Stimulated activated CD4-positive, alpha-beta T cell treated with anti-CD3 and anti-CD28 coated beads, Interleukin-4, amount 100 ng/mL, for 4 hours (primary cell): ENCODE measurements at places on chromosomes 4 and X.

GRCh38 chr4:141375855-141376254 is 155.2 kb downstream of the ZNF330 start:
- DNase-seq, result no peak

- no peak for DNase-seq
Measured at GRCh38 chr4:77776182-77777134, 42.7 kb downstream of the CNOT6L start.

DNA sequence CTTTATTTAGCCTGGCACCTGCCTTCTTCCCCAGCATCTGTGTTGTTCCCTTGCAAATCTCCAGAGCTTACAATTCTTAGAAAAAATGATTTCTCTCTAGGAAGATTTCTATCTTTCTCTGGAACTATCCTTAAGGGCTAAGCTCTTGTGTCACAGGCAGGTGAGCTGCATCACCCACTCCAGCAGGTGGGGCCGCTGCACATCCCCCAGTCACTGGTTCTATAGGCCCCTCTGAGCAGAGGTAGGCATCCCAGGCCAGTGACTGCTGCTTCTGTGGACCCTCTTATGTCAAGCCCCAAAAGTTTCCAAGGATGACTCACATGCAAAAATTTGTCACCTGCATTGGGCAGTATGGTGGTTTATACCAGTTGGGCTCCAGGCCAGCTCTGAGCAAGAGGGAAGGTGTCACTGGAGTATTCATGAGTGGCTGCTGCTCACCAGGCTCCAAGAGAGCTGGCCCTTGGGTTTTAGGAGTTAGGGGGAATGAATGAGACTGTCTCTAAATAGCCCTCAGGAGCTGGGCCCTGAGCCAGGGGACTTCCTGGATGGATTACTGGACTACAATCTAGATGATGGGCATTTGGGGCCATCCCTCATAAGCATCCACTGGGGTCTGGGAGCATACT is 208.1 kb upstream of the EOLA2 start:
- peak; percentile 0 for DNase-seq

DNA sequence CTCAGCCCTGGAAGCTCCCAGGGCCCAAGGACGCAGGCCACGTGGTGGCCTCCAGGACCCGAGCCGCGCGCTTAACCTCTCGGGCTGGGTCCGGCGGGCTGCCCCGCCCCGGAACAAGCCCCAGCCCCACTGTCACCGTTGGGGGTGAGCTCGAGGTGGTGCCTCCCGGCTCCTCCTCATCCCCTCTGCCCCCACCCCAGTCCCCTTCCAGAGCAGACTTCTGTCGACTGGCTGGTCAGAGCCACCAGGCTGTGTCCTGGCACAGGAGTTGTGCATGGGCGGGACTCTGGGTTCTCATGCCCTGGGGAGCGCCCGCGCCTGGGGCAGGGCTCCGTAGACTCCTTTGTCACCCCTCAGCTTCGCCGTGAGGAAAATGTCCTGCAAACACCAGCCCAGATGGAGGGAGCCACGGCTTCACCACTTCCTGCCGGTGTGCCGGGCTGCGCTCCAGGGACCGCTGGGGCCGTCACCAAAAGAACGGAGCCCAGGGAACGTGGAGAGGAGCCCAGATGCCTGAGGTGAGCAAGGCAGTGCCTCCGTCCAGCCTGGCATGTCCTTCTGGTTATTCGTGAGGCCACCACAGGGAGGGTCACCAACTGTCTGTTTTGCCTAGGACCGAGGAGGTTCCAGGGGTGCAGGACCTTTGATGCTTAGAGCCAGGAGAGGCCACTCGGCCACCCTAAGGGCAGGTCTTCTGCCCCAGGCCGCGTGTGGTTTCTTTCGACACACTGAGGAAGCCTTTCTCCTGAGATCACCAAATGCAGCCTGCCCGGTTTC is 7.1 kb upstream of the RGS12 start:
- no peak for DNase-seq

DNA sequence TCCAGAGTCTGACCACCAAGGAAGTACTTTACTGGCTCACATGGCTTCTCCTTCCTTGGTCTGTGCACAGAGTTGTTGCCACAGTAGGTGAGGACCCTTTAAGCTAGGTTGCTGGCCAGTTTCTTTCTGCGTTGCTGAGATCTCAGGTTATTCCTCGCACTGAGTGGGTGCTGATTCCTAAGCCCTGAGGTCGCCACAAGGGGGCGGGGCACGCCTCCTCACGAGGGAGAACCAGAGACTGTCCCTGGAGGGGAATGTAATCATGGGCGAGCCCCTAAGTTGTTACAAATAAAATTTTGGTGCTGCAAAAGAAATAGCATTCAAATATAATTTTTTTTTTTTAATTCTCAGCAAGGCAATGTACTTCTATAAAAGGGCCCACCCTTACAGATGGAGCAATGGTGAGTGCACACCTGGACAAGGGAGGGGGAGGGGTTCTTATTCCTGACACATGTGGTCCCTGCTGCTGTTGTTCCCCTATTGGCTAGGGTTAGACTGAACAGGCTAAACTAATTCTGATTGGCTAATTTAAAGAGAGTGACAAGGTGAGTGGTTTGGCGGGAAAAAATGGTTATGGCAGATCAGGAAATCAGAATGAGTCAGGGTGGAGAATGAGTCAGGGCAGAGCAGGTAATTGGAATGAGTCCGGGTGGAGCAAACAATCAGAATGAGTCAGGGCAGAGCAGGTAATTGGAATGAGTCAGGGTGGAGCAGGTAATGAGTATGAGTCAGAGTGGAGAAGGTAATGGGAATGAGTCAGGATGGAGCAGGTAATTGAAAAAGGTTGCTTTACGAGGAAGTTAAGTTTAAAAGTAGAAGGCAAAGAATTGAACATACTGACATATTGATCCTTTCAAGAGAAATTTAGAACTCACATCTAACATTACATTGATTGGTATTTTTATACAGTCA is 107.5 kb downstream of the VSIG4 start:
- no peak for DNase-seq

GRCh38 chr4:55367084-55367722 is 21.2 kb downstream of the SRD5A3 start:
- DNase-seq, result no peak

DNA sequence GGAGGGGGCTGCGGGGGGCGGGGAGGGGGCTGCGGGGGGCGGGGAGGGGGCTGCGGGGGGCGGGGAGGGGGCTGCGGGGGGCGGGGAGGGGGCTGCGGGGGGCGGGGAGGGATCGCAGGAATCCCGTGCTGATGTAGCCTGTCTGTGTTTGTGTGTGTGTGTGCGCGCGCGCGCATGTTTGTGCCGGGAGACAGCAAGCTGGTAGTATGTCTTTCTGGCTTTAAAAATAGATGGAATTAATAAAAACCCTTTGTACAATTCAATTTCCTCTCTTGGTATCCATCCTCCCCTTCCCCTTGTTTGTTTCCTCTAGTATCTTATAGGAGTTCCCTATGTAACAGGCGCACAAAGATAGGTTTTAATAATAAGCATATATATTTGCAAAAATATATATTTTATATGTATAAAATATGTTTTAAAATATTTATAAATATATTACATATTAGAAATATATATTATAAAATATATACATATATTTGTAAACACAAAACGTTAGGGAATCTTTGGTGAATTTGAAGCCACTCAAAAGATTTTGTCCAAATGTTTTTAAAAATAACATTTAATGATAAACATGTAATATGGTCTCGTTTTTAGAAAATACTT is 782 bp downstream of the ARHGAP24 start:
- DNase-seq, result no peak

DNA sequence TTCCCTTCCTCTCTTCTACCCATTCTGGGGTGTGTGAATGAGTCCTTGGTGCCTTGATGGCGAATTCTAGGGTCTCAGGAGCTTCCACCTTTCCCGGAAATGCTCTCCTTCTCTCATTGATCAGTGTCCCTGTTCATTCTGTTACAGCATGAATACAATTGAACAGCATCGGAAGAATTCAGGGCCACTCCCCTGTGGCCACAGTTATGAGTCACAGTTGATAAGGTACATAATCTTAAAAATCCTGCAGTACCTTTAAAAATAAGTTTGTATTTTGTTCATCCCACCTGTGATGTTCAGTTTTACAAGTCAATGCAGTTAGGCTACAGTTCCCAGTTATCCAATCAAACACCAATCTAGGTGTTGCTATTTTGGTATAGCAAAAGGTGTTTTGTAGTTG is 47.3 kb upstream of the FAM9A start:
- DNase-seq, result no peak

DNA sequence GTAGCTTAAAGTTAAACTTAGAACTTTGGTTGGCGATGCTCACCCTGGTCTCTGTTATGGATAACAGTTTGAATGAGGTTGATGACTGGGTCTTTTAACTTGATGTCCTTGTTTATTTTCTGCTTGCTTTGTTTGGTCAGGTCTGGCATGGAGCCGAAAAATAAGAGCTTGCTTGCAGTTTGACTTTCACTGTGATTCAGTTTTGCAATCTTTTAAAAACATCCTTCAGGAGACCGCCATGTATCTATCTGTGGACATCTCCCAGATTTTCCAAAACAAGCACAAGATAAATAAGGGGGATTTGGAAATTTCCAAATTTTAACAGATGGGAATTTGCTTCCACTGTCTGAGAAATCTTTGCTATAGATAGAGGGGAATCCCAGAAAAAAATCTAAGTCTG is 246.7 kb downstream of the PALLD start:
- DNase-seq, result no peak

- DNase-seq, result no peak
Measured at GRCh38 chr4:148240241-148240640, 202.0 kb downstream of the NR3C2 start.

- DNase-seq, result no peak
Measured at GRCh38 chr4:178385481-178385880, 943.2 kb upstream of the AGA start.

DNA sequence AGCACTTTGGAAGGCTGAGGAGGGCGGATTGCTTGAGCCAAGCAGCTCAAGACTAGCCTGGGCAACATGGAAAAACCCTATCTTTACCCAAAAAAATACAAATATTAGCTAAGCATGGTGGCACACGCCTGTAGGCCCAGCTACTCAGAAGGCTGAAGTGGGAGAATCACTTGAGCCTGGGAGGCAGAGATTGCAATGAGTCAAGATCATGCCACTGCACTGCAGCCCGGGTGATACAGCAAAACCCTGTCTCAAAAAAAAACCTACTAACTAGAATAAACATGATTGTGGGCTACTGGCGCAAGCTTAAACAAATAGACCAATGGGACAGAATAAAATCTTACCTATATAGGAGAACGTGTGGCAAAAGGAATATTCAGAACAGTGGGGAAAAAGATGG is 7.3 kb downstream of the CDKL2 start:
- DNase-seq, result no peak

DNA sequence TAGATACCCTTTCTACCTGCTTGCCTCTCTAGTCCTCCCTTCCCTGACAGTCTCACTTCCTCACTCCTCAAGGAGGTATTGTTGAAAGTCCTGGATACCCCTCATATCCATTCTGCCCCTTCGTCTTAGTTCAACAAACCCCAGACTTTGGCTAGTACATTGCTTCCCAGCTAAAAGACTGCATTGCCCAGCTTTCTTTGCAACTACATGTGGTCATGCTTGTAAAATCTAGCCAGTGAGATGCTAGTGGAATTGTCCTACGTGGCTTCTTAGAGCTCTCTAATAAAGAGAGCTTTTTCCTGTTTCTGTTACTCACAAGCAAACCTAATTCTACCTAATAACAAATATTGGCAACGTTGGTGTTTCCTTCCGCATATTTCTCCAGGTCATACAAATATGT is 237.9 kb upstream of the PSAPL1 start:
- DNase-seq, result no peak

DNA sequence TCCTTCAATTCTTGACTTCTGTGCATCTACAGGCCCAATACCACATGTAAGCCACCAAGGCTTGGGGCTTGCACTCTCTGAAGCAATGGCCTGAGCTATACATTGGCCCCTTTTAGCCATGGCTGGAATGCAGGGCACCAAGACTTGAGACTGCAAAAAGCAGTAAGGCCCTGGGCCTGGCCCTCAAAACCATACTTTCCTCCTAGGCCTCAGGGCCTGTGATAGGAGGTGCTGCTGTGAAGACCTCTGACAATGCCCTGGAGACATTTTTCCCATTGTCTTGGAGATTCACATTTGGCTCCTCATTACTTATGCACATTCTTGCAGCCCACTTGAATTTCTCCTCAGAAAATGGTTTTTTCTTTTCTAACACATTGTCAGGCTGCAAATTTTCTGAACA is 68.5 kb upstream of the FSTL5 start:
- DNase-seq, result no peak

- no peak for DNase-seq
Measured at GRCh38 chrX:43898406-43899035, 16.3 kb upstream of the MAOB start.

DNA sequence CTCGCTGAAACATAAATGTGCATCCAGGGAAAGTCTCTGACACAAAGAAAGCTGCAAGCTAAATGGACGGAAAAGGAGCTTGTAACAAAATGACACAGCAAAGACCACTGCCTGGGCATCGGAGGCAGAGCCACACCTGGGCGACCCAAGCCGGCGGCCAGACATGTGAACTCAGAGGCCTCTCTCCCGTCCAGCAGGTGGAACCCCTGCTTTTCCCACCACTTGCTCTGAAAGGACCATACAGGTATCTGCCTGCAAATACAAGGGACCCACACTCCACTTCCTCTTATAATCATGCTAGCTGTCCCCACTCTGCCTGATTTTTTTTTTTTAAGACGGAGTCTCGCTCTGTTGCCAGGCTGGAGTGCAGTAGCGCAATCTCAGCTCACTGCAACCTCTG is 12.0 kb downstream of the CPLX1 start:
- DNase-seq, result no peak

- no peak for DNase-seq
Measured at GRCh38 chrX:133300591-133300990, 82.4 kb upstream of the TFDP3 start.

GRCh38 chrX:129932821-129933321 is 26.9 kb downstream of the UTP14A start:
- DNase-seq, result no peak

- no peak for DNase-seq
Measured at GRCh38 chr4:105306820-105307219, 160.1 kb downstream of the TET2 start.

- DNase-seq, result no peak
Measured at GRCh38 chr4:16089156-16089555, 5.3 kb upstream of the PROM1 start.

- no peak for DNase-seq
Measured at GRCh38 chrX:18885328-18886004, 98.4 kb downstream of the PHKA2 start.

- no peak for DNase-seq
Measured at GRCh38 chr4:183853548-183853940, 51.6 kb upstream of the STOX2 start.

DNA sequence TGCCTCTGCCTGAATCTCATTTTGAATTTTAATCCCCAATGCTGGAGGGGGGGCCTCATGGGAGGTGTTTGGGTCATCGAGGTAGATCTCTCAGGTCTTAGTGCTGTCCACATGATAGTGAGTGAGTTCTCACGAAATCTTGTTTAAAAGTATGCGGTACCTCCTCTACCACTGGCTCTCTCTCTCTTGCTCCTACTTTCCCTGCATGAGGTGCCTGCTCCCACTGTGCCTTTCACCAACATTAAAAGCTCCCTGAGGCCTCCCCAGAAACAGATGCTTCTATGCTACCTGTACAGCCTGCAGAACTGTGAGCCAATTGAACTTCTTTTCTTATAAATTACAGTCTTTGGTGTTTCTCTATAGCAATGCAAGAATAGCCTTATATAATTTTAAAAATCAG is 560.7 kb upstream of the CPEB2 start:
- no peak for DNase-seq
